Mesothelial cell of epicardium (in vitro differentiated cells): ENCODE measurements at places on chromosomes 16 and 17. TPM values are rescaled to one million over a fixed set of nuclear protein-coding genes. Genes with fewer than 3 reads are reported as not detected.

The MMP25 gene
- 0.09 to 0.16 TPM (median 0.11 TPM) in 3 replicates for total RNA-seq

The TNP2 gene
- total RNA-seq, result not detected in 3 replicates

The NPIPB6 gene
- 6.6 to 8.7 TPM (median 8.2 TPM) in 3 replicates for total RNA-seq

The CDRT15L2 gene
- not detected in 3 replicates for total RNA-seq

The SEPTIN12 gene
- 0.42 to 1.3 TPM (median 0.44 TPM) in 3 replicates for total RNA-seq

The PITPNM3 gene
- total RNA-seq, result 1.9 to 2.4 TPM (median 2.3 TPM) in 3 replicates

The TPPP3 gene
- 5.5 to 6.2 TPM (median 5.7 TPM) in 3 replicates for total RNA-seq

The CHST6 gene
- 1.9 to 2.4 TPM (median 2.1 TPM) in 3 replicates for total RNA-seq

The CRHR1 gene
- total RNA-seq, result 0.27 to 0.36 TPM (median 0.31 TPM) in 3 replicates

The SEZ6L2 gene
- total RNA-seq, result 28.8 to 30.4 TPM (median 29.1 TPM) in 3 replicates

The NPIPB8 gene
- total RNA-seq, result 0.16 to 1.2 TPM (median 0.49 TPM) in 3 replicates

The GRAP gene
- 1.4 to 1.8 TPM (median 1.6 TPM) in 3 replicates for total RNA-seq

The QPRT gene
- total RNA-seq, result 326 to 330 TPM (median 328 TPM) in 3 replicates

The KRT17 gene
- 221 to 238 TPM (median 232 TPM) in 3 replicates for total RNA-seq

The TEPSIN gene
- total RNA-seq, result 44.6 to 49.2 TPM (median 45.0 TPM) in 3 replicates

The OGFOD3 gene
- total RNA-seq, result 36.6 to 40.3 TPM (median 39.3 TPM) in 3 replicates

The CPNE7 gene
- total RNA-seq, result 1.2 to 1.7 TPM (median 1.2 TPM) in 3 replicates

The KRT25 gene
- not detected in 3 replicates for total RNA-seq
